ENCODE measurements at places on chromosomes 7 and 10. TPM values are rescaled to one million over a fixed set of nuclear protein-coding genes. Genes with fewer than 3 reads are reported as not detected.

TFPI2 gene
- total RNA-seq: 14.4 TPM

BMS1 gene
- total RNA-seq: 13.9 TPM

TUBB8 gene
- total RNA-seq: not detected

TRIM73 gene
- 0.51 TPM for total RNA-seq

HMX2 gene
- not detected for total RNA-seq

SERPINE1 gene
- 167 TPM for total RNA-seq

ADAMTS14 gene
- total RNA-seq: 1.8 TPM

LRRC61 gene
- total RNA-seq: 0.33 TPM

VIPR2 gene
- total RNA-seq: under 0.01 TPM

RBP3 gene
- not detected for total RNA-seq

PNPLA8 gene
- 36.7 TPM for total RNA-seq

COL28A1 gene
- under 0.01 TPM for total RNA-seq

TRIM4 gene
- 35.4 TPM for total RNA-seq

PCLO gene
- total RNA-seq: 0.17 TPM

AKR1C4 gene
- total RNA-seq: not detected

TFR2 gene
- total RNA-seq: not detected

AKR1C8 gene
- not detected for total RNA-seq

ANKRD30A gene
- not detected for total RNA-seq

NPTX2 gene
- total RNA-seq: under 0.01 TPM

JAZF1 gene
- total RNA-seq: 4.6 TPM

DNAH11 gene
- 0.33 TPM for total RNA-seq

KNDC1 gene
- total RNA-seq: 0.50 TPM

CNNM1 gene
- 0.66 TPM for total RNA-seq

DYNC1I1 gene
- total RNA-seq: 0.17 TPM

DPP6 gene
- total RNA-seq: not detected

PWWP2B gene
- 14.1 TPM for total RNA-seq

CSTF2T gene
- total RNA-seq: 20.0 TPM

EGR2 gene
- total RNA-seq: 2.1 TPM

C10orf53 gene
- total RNA-seq: not detected

AFAP1L2 gene
- 0.77 TPM for total RNA-seq

ZNF248 gene
- total RNA-seq: 10.3 TPM

BMPER gene
- total RNA-seq: 12.2 TPM

GJD4 gene
- 0.17 TPM for total RNA-seq

GNAI1 gene
- total RNA-seq: 68.9 TPM

ITGA8 gene
- total RNA-seq: 1.3 TPM

DOCK1 gene
- 91.0 TPM for total RNA-seq

PTPN20 gene
- total RNA-seq: 0.33 TPM

CNPY4 gene
- total RNA-seq: 21.6 TPM

SLC18A3 gene
- not detected for total RNA-seq

DKK1 gene
- total RNA-seq: 54.4 TPM

PPP1R17 gene
- total RNA-seq: not detected

Data from fibroblast of lung (primary cell).